Inflammatory macrophage treated with lipopolysaccharide for 1 hour (primary cell): ENCODE measurements at places on chromosomes 5 and 9.

DNA sequence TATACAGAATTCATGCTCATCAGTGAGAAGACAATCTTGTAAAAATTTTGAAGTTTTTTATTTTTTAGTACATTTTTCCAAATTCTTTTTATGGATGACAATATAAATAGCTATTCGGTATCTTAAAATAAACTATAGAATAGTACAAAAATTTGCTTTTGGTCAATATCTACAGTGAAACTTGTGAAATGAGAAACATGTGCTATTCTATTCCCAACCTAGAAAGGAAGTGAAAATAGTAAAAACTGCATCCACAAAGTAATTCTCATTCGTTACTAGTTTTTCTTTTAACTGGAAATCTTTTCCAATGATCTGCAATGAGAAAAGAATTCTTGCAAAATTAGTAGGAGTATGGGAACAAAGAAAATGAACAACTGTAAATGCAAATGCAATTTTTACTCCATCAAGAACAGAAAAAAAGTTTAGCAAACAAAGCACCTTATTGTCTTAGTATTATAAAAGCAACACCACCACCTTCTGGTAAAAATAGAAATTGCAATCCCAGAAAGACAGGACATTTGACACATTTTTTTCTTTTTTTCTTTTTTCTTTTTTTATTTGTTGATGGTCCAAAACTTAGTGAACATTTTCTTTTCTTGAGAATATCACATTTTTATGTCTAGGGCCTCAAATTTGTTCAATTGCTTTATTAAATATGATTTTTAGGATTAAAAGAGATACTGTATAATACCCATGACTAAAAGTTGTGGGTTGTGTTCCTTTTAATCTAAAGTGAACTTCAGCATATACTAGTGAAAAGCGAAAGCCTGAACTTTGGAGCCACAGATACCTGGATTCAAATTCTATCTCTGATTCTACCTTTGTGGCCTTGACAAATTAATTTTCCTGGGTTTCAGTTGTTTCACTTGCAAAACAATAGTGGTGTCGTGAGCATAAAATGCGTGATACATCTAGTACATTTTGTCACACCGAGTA, 72.3 kb downstream of the SLCO4C1 start:
- DNase-seq, result peak; percentile 49

- no peak for DNase-seq
Observed at GRCh38 chr5:95283761-95284571, 928 bp downstream of the MCTP1 start.

- DNase-seq, result no peak
Observed at GRCh38 chr5:140966293-140967225, at the start of gene PCDHAC2. TSS of gene PCDHAC2 (plus strand) at chr5:140966476. CDS start at chr5:140966767, 291 bp downstream.

- no peak for DNase-seq
Observed at GRCh38 chr9:131290767-131291370, 1.3 kb downstream of the PLPP7 start.

DNA sequence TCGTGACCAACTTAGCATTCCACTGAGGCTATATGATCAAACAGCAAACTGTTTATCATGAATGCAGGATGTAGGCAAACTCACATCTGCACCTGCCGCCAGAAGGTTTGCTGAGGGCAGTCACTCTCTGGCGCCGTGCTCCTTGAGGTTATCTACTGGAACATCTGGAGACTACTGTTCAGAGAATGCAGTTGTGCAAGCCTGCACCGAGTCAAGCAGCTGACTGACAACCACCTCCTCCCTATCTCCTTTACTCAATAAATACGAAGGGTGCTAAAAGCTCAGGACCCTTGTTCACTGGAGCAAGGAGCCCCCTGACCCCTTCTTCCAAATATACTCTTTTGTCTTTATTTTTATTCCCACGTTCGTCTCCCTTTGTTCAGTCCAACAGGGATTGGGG, 27.1 kb downstream of the CCDC125 start:
- DNase-seq, result no peak

DNA sequence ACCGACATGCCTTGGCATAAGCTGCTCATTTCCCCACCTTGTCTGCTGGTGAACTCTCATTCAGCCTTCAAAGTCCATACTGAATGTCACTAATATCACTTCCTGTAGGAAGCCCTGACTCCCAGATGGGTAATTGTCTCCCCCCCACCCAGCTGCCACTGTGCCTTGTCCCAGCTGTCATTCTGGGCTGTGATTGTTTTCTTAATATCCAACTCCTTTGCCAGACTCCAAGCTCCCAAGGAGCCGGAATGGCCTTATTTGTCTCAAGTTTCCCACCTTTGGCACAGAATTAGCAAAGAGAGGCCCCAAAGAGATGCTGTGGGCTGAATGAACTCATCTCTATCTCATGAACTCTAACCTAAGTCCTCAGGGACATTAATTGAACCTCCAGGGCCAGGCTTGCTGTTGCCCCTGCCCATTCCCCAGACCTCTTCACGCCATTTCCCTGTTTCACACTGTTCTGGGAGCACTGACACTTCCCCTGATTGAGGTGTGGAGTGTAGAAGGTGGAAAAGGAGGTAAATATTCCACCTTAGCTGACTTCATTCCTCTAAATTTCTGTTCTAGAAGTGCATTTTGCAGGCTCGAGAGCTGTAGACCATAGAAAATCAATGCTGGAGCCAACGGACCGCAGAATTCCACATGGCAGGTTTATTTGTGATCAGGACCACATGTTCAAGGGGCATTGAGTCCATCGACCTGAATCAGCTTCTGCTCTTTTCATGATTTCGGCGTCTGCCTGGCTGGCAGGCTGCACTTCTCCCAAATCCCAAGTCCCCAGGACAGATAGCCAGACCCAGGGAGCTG, 4.9 kb upstream of the SH3PXD2B start:
- DNase-seq, result no peak

DNA sequence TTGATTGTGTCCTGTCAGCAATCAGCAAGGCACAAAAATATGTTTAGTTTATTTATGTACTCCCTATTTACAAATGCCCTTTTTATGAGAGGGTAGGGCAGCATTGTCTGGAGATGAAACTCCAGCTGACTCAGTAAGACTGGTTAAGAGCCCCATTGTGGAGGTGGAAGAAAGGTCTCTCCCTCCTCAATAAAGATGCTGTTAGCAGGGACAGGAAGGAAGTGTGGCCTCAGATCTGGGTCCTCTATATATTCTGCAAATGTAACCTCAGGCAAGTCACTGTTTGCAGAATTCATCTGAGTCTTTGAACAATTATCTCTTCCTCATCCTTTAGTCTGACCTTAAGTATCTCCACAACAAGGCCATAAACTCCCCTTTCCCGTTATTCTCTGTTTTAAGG, 48.3 kb upstream of the TRAF1 start:
- no peak for DNase-seq

- DNase-seq, result no peak
Observed at GRCh38 chr5:25850581-25850980, 1187.8 kb downstream of the CDH9 start.

- DNase-seq, result no peak
Observed at GRCh38 chr9:94631599-94631998, 7.7 kb downstream of the FBP1 start.

DNA sequence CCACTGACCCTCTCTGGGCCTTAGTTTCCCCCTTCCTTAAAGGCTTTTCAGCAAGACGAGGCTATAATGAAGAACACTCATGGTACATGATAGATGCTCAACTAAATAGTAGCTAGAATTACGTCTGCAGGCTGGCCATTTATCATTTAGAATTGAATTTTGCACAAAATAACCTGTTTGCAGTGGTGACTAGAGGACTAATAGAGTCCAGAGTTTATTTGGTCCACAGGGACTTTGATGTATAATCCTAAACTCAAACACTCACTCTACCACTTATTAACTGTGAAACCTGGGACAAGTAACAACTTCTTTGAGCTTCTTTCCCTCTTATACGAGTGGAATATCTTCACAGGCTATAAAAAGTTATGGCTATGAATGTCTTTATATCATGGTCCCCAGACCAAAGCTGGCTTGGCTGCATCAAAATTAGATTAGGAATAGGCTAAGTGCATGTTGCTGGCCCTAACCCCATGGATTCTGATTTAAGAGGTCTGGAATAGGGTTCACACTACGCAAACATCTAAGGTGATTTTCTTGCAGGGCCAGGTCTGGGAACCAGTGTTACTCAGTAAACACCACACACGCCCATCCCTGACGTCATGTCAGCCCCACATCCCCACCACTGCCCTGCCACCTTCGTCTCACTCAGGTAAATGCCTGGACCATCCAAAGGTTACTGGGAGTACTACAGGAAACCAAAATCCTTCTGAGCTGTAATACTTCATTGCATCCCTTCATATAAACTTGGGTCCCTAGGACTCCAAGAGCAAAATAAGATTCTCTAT, 150.6 kb downstream of the FRMD3 start:
- DNase-seq, result no peak

- no peak for DNase-seq
Observed at GRCh38 chr5:64693636-64694035, 3.3 kb downstream of the SHISAL2B start.

GRCh38 chr5:20683241-20683940, 695.4 kb upstream of the CDH18 start:
- no peak for DNase-seq

DNA sequence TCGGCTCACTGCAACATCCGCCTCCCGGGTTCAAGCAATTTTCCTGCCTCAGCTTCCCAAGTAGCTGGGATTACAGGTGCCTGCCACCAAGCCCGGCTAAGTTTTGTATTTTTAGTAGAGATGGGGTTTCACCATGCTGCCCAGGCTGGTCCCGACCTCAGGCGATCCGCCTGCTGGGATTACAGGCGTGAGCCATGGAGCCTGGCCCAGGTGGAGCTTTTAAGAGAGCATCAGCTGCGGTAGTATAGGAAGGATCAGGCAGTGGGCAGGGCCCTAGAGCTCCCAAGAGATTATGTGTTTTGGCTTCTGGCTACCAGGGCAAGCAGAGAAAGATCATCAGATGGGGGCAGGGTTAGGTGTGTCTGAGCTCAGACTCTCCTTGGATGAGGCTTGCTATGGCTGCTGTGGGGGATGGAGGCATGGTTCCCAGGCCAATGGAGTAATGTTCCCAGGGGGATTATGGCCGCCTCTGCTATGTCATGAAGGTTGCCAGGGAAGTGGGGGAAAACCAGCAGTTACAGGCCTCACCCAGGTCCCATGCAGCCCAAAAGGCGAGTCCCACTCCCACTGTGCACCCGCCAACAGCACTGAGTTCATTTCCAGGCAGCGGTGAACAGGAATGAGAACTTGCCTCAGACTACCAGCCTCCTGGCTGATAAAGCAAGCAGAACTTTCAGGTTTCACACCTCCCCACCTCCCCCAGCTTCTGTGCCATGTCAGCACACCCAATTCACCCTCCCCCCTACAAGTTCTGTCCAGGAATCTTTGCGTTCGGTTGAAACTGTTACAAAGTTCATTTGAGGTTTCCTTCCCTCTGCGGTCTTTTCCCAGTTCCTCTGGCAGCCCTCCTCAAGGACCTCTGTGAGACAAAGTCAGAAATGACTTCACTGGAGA, 507.6 kb downstream of the SPATA31D1 start:
- no peak for DNase-seq

- no peak for DNase-seq
Observed at GRCh38 chr9:36164372-36164771, 4.8 kb upstream of the CCIN start.

GRCh38 chr9:121075251-121076036, 689 bp downstream of the CNTRL start:
- DNase-seq, result peak; percentile 38

DNA sequence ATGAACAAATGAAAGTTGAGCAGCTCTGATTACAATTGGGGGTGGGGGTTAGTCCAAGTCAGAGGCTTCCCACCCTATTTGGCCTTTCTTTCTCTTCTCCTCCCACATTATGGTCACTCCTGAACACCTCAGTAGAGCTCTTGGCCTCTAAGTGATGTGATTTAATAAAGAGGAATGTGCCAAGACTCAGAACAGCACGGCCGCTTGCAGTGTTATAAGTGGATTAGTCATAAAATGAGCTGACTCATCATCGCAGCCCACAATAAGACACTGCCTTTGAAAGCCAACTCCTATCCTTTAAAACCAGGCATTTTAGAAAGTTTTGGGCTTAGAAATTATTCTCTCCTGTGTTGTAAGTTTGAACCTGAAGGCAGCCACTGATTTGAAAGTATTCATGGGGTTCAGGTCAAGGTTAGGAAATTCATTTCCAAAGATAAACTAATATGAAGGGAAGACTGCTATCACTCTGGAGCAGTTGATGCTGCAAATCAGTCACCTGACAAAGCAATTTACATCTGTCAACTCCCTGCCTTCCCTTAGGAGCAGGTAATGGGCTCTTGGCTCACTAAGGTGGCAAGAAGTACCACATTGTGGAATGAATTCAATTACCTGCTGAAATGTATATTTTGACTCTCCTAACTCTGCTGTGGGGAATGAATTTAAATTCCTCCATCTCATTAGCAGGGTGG, 283.6 kb upstream of the NMUR2 start:
- DNase-seq, result no peak

- no peak for DNase-seq
Observed at GRCh38 chr9:101026824-101027223, 1.7 kb upstream of the PLPPR1 start.

- no peak for DNase-seq
Observed at GRCh38 chr5:31682851-31683250, 43.9 kb downstream of the PDZD2 start.

- no peak for DNase-seq
Observed at GRCh38 chr5:62296998-62297397, 9.0 kb upstream of the KIF2A start.

DNA sequence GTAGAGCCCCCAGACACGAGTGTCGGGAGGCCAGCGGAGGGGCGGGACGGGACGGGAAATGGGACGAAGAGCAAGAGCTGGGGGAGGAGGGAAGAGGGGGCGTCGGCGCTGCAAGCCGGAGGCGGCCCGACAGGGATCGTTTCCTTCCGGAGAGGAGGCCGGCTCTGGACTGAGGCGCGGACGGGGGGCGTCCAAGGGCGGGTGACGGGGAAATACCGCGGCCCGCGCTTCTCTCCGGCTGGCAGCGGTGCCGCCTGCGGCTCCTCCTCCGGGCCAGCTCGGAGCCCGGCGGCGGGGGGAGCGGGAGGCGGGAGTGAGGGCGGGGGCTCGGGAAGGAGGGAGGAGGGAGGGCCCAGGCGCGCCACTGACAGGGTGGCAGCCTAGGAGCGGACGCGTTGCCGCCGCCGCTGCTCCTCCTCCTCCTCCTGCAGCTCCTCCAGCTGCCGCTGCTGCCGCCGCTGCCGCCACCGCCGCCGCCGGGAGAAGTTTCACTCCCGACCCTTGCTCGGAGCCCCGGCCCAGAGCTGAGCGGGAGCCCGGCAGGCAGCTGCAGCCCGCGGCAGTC, at the start of gene CHSY3:
CHSY3 (plus strand) TSS at position 364 of the 565 bp plus-strand sequence.
- DNase-seq, result peak; percentile 28

- DNase-seq, result no peak
Observed at GRCh38 chr5:38595132-38595745, 38.8 kb upstream of the LIFR start.

GRCh38 chr9:36118706-36119105, 17.8 kb upstream of the GLIPR2 start:
- DNase-seq, result no peak

DNA sequence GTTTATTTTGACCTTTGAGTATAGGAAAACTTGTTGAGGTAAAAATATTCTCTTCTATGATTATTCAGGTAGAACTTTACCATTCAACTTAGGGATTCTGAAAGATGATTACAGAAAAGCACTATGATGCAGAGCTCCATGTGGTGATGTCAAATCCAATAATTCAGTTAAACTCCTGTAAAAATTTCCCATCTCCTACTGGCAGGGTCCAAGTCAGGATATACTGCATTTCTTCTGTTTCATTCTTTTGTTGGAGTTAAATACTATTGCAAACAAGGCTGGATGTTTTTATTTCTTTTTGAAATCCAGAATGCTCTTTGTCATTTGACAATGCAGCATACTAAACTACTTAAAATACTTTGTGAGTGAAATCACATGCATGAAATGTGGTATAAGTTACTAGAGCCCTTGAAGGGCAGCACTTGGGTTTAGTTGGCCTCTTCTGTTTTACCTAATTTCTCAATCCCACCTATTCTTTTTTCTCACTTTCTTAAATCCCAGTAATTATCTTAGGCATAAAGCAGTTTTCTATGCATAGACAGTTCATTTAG, 204.5 kb downstream of the FBXL7 start:
- DNase-seq, result no peak
